NCI-H524 (cell line): ENCODE measurements at places on chromosomes 11 and 22.

GRCh38 chr11:97454988-97455387 lies 1065.2 kb downstream of the JRKL start:
- no peak for DNase-seq

DNA sequence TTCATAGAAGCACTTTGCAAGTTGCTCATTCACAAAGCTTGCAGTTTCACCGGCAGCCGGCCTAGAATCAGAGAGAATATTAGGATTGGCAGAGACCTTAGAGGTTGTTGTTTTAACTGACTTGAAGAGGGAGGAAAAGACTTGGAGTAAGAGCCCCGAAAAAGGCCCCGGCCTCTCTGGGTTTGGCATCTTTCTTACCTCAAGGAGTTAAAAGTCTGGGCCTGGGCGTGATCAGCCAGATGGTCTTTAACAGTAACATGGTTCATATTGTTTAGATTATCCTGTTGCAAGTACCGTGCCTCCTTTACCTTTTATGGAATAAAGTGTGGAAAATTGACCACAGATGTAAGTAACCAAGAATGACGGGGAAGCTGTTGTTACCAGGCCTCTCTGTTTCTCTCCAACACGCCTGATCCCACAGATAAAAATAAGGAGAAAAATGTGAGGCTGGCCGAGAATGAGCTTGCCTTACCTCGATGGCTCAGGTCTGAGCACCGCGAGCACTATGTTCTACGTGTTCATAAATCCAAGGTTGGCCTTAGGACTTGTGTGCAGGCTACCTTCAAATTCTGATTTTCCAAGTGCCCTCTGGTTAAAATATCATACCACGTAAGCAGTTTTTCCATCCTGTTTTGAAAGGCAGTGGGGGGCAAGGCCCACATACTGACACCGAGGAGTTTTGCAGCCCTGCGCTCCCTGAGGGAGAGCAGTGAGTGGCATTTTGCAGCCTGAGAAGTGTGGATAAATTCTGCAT lies 56.4 kb downstream of the PARVA start:
- DNase-seq, result peak; percentile 51

- no peak for DNase-seq
These were observed 561.8 kb upstream of the CADM1 start for GRCh38 chr11:116065986-116066385.

DNA sequence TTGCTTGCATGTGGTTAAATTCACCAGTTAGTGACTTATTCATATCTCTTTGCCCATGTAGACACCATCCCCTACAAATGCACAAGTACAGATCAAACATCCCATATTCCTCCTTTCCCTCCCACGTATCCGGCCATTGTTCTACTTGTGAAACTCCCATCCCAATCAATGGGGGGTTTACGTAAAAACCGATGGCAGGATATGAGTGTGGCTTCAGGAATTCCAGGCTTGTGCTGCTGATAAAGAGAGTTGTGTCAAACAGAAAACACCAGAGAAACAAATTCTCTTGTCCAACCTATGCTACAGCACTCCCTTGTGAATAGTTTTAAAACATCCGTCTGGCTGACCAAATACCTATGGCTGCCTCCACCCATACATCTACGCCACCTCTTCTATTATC lies 15.5 kb downstream of the FLI1 start:
- no peak for DNase-seq

GRCh38 chr11:85539740-85540139 lies 87.4 kb downstream of the DLG2 start:
- no peak for DNase-seq

- peak; percentile 94 for DNase-seq
These were observed 13.8 kb downstream of the TOM1 start for GRCh38 chr22:35313311-35314121.

DNA sequence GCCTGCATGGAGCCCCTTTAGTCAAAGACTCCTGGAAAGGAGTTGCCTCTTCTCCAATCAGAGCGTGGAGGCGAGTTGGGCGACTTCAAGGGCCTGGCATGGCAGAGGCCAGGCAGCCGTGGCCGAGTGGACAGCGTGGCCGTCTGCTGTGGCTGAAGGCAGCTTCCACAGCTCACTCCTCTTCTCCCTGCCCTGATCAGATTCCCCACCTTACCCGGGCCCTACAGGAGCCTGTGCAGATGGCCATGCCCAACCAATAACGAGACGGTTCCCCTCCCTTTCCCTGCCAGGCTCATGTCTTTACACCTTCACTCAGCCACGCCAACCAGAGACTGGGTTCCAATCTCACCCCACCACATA lies 20.0 kb upstream of the SLC22A12 start:
- no peak for DNase-seq

GRCh38 chr11:95296165-95296564 lies 65.2 kb upstream of the SESN3 start:
- no peak for DNase-seq

GRCh38 chr22:22815397-22816170 lies 72.0 kb upstream of the IGLL5 start:
- no peak for DNase-seq

- no peak for DNase-seq
These were observed 639 bp downstream of the CRY2 start for GRCh38 chr11:45847911-45848316.

DNA sequence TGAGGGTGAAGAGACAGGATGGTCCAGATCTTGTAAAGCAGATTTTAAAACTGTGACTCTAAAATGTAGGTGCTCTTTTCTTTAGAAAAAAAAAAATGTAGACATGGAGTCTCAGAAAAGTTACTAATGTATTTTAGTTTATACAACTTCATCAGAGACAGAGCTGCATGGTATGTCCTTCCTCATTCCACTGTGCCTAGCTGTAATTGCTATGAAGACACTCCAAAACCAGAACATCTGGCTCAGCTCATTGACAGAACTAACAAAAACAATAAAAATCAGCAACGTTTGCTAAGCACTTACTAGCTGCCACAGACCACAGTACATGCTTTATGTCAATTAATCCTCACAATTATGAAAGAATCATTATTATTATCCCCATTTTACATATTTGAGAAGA lies 160.7 kb downstream of the BARX2 start:
- no peak for DNase-seq

DNA sequence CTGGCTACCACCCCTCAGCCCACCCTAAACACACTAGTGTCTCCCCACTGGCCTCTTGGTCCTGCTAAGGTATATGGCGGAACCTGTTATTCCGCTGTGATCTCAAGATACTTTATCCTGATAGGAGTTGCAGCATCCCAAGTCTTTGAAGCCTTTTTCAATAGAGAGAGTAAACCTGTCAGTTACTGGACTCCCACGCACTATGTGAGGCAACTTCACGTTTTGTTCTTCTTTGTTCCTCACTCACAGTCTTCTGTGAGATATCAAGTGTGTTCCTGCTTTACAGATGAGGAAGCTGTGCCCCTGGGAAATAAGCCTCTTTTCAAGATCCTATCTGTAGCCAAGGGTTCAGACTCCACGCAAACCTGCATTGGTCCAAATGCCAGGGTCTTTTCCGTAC lies 127.8 kb downstream of the MYO18B start:
- no peak for DNase-seq

GRCh38 chr11:121426476-121427399 lies 25.4 kb upstream of the SORL1 start:
- DNase-seq, result no peak

- DNase-seq, result no peak
These were observed 4.9 kb upstream of the SCN3B start for GRCh38 chr11:123659311-123659710.

- DNase-seq, result peak; percentile 12
These were observed 33.8 kb downstream of the SYT13 start for GRCh38 chr11:45252134-45252856.

DNA sequence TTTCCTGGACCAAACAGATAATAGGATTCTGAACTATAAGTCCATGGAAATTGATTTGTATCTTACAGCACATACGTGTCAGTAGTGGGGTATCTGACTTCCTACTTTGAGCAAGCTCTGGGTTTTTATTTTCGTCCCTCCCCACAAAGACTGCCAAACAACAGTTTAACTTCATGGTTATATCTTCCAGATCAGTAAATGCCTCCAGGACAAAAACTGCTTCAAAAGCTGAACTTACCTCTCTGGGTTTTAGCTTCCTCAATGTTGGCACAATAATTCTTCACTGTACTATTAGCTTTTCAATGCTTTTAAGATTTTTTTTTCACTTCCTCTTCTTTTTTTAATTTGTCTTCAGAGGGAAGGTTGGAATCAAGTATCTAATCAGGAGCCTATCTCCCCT lies 4.2 kb upstream of the DPF2 start:
- DNase-seq, result no peak

DNA sequence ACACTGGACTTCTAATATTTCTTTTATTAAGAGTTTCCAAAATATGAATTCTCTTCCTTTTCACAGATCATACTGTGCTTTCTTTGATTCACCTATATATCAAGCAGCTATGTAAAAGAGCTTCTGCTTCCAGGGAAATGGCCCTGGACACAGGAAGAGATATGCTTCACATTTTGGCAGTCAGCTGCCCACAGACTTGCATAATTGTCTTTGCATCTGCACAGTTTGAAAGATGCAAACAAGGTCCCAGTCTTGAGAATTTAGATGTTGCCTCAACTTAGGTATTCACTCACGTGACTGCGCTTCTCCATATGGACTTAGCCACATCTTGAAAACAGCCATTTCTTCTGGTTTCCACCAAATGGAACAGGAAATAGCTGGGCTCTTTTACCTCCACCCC lies 92.3 kb upstream of the POU2AF2 start:
- no peak for DNase-seq

DNA sequence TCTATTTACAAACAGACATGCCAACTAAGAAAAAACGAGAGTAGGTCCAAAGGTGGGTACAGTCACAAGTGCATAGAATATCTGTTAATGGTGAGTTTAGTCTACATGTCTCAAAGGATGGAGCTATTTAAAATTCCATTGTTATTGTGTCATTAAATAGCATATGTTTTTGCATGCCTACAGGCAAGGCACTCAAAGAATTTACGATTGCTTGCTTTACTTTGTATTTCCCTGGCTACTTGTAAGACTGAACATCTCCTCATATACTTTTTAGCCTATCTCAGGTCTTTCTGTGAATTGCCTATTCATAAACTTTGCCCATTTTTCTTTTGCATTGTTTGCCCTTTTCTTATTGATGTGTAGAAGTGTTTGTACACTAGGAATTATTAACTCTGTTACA lies 39.7 kb downstream of the DEUP1 start:
- no peak for DNase-seq

GRCh38 chr11:10379426-10379825 lies 74.6 kb downstream of the ADM start:
- DNase-seq, result no peak

GRCh38 chr11:15180212-15180792 lies 65.6 kb downstream of the INSC start:
- peak; percentile 11 for DNase-seq
